ENCODE measurements at places on chromosomes 12 and 14.

DNA sequence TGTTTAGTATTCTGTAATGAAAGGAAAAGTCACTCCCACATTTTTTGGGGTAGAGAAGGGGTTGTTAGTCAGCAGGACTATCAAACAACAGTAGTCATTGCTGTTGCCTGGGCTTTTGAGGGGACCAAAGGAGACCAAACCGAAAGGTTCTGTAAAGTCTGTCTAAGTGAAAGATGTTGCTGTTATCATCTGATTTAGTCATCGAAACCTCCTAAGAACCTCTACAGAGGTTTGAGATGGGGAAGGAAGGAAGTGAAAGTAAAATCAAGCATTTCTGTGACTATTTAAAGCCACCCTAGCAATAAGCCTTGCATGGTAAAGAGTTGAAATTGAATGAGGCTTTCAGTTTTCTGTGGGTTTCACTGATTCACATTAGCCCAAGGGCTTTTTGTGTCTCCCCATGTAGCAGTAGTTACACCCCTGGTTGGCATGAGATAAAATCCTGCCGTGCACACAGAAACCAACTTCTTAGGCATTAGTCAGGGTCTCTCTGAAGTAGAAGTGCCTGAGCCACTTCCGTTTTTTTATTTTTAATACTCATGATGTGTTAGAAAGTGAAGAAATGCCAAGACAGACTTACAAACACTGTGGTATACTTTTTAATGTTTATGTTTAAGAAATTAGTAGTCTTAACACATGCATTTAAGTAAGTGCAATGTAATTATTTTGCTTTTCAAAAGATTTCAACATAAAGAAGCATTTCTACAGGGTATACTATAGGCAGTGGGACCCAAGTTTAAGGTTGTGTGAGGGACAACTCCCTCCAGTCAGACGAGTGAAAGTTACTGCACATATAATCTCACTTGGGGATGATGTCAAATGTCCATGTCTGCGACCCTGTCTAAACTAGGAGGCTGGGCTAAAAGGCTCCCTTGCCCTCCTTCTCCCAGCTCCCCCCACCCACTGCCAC lies 50.4 kb downstream of the DYRK2 start:
- DNase-seq, result no peak

DNA sequence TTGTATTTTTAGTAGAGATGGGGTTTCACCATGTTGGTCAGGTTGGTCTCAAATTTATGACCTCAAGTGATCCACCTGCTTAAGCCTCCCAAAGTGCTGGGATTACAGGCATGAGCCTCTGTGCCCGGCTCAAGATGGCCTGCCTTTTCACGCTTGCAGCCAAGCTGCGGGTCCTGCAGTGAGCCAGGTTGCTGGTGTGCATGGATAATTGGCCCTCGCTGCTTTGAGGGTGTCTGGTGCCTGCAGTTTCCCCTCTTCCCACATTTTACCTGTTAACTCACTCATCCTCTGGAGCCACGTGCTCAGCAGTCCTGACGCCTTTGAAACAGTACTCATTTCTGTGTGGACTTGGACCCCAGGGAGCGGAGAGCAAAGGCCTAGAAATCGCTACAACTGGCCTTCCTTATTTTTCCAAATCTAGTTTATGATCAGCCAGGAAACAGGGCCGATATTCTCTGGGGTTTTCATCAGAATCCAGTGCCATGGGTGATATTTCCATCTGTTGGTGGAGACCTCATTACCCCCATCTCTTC lies 42.2 kb downstream of the TPCN1 start:
- no peak for DNase-seq

DNA sequence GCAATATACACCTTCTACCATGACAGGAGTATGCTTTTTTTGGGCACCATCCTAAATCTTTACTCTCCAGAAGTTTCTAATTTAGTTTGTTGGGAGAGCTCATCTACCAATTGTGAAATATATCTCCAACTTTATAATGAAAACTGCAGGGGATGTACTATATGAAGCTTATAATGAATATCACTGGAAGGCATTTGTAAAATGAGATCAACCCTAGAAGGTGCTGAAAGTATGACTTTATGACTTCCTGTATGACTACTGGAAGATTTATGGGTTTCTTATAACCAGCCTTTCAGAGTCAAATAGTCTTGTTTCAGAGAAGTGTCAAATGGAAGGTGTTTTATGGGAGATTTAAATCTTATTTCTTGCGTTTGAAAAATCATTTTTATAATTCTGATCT lies 122.9 kb downstream of the MYRFL start:
- DNase-seq, result no peak

DNA sequence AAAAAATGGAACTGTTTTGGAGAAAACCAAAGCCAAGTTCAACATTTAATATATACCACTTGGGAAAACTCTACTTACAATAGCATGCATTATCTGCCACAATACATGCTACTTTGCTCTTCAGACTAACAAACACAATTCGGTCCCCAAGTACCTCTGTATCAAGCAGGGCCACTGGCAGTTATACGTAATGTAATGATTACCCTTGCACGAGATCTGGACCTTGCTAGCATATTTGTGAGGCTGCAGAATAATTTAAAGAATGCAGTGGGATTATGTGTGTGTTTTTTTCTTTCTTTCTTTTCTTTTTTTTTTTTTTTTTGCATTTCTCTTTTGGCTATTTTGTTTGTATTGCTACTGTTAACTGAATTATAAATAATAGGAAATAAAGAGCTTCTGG lies 22.8 kb upstream of the PYGL start:
- DNase-seq, result no peak

DNA sequence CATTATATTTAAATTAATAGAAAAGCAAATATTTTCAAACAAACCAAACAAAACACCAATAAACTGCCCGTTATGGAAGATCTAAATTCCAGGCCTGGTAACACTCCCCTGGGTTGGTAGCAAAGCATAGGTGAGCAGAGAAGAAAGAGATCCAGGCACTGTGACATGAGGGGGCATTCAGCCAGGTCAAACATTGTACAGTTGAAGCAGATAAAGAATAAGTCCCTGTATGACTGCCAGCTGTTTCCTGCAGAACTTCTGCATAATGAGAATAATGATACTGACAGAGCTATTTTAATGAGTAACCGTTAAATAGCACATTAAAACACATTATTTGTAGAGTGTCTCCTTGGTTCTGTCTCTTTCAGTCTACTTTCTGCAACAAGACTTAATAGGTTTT lies 35.4 kb downstream of the SLC38A1 start:
- DNase-seq, result no peak

DNA sequence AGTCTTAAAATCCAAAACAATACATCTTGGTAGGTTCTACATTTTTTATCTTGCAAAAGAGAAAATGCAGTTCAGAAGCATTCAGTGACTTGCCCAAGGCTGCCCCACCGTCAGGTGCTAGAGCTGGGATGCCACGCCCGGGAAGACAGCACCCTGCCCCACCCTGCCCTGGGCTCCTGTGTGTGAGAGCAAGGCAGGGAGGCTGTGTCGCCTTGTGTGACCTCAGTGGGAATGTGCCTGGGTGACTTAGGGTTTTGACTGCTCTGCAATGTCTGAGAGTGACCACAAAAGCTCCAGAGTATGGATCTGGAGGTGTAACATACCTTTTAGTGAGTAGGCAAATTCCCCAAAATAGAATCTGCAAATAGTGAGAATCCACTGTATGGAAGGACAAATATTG lies 60.0 kb downstream of the AACS start:
- DNase-seq, result no peak

GRCh38 chr12:29281371-29282005 lies 99.5 kb downstream of the ERGIC2 start:
- DNase-seq, result no peak

DNA sequence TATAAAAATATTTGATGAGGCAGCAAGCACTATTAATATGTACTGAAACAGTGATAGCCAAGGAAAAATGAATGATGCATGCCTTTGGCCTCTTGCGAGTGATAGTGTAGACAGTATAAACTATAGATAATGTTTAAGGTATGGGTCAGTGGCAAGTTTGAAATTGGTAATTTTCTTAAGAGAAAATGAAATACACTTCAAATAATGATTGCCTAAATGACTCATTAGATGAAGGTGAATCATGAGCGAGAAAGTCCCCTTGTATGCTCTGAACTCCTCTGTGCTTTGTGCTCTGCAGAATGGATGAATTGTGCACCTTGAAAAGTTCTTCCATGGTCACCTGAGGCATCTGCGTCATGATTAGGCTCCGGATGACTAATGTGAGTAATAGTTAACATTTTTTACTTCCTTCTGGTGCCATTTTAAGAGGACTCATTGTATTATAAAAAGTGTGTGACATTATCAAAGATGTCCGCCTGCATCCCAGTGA lies 84.9 kb upstream of the RTL1 start:
- no peak for DNase-seq
